Bladder microvascular endothelial cell (primary cell): ENCODE measurements at places on chromosomes 13 and 19. TPM values are rescaled to one million over a fixed set of nuclear protein-coding genes. Genes with fewer than 3 reads are reported as not detected.

ZNF776 gene
- total RNA-seq = 8.7 and 14.7 TPM in 2 replicates

TMEM145 gene
- total RNA-seq = not detected in 2 replicates

PEX11G gene
- total RNA-seq = 1.5 and 2.1 TPM in 2 replicates

WDR88 gene
- total RNA-seq = not detected in 2 replicates

BEST2 gene
- total RNA-seq = not detected in 2 replicates

PGLYRP2 gene
- total RNA-seq = not detected in 2 replicates

CNFN gene
- total RNA-seq = not detected in 2 replicates

NCAN gene
- total RNA-seq = not detected in 2 replicates

SETDB2 gene
- 4.5 and 8.3 TPM in 2 replicates for total RNA-seq

SPRED3 gene
- total RNA-seq = 0.76 and 1.8 TPM in 2 replicates

ETV2 gene
- 0.13 and 0.49 TPM in 2 replicates for total RNA-seq

SEMA6B gene
- total RNA-seq = 136 and 191 TPM in 2 replicates

TEX29 gene
- 0.44 TPM in 1 of 2 replicates, not detected in the other for total RNA-seq

ZNF723 gene
- total RNA-seq = not detected in 2 replicates

ICAM5 gene
- 0.16 and 0.25 TPM in 2 replicates for total RNA-seq

MAG gene
- total RNA-seq = 0.69 and 5.0 TPM in 2 replicates

FBXW9 gene
- total RNA-seq = 4.4 and 5.5 TPM in 2 replicates

FBL gene
- total RNA-seq = 196 and 244 TPM in 2 replicates

ZIM2 gene
- not detected in 2 replicates for total RNA-seq

QPCTL gene
- 5.0 and 5.5 TPM in 2 replicates for total RNA-seq

PDX1 gene
- total RNA-seq = not detected in 2 replicates

SOHLH2 gene
- under 0.01 TPM in 1 of 2 replicates, not detected in the other for total RNA-seq

MYDGF gene
- total RNA-seq = 194 and 217 TPM in 2 replicates

SLC7A10 gene
- not detected in 2 replicates for total RNA-seq

IGFL1 gene
- total RNA-seq = not detected in 2 replicates

ZNF442 gene
- 2.3 and 2.9 TPM in 2 replicates for total RNA-seq

ZNF709 gene
- 2.3 and 3.5 TPM in 2 replicates for total RNA-seq

RGL3 gene
- total RNA-seq = 0.16 and 2.9 TPM in 2 replicates

PDE4C gene
- total RNA-seq = 0.16 and 0.25 TPM in 2 replicates

CBARP gene
- 0.81 and 3.0 TPM in 2 replicates for total RNA-seq

LRRC8E gene
- total RNA-seq = 0.32 and 1.1 TPM in 2 replicates

CDC42EP5 gene
- 53.5 and 74.6 TPM in 2 replicates for total RNA-seq

OVOL3 gene
- not detected in 2 replicates for total RNA-seq

KLK3 gene
- total RNA-seq = 0.16 TPM in 1 of 2 replicates, not detected in the other

PSG5 gene
- not detected in 2 replicates for total RNA-seq

ZNF497 gene
- total RNA-seq = 0.81 and 1.6 TPM in 2 replicates

UBL5 gene
- 180 and 305 TPM in 2 replicates for total RNA-seq

MISP gene
- not detected in 2 replicates for total RNA-seq

TMC4 gene
- under 0.01 and 0.19 TPM in 2 replicates for total RNA-seq

MEIOSIN gene
- not detected in 2 replicates for total RNA-seq

KLK10 gene
- total RNA-seq = 2.3 TPM in 1 of 2 replicates, not detected in the other

TSSK6 gene
- 1.0 and 1.3 TPM in 2 replicates for total RNA-seq

C1QTNF9B gene
- total RNA-seq = under 0.01 TPM in 1 of 2 replicates, not detected in the other

TRIM28 gene
- 287 and 532 TPM in 2 replicates for total RNA-seq

ERCC1 gene
- 40.3 and 50.5 TPM in 2 replicates for total RNA-seq

ACER1 gene
- not detected in 2 replicates for total RNA-seq

KDM4B gene
- 9.7 and 21.3 TPM in 2 replicates for total RNA-seq

PABPC3 gene
- under 0.01 and 0.13 TPM in 2 replicates for total RNA-seq

MAB21L1 gene
- total RNA-seq = not detected in 2 replicates

ZBTB32 gene
- not detected in 2 replicates for total RNA-seq
